ENCODE measurements at places on chromosomes 11 and 22.

DNA sequence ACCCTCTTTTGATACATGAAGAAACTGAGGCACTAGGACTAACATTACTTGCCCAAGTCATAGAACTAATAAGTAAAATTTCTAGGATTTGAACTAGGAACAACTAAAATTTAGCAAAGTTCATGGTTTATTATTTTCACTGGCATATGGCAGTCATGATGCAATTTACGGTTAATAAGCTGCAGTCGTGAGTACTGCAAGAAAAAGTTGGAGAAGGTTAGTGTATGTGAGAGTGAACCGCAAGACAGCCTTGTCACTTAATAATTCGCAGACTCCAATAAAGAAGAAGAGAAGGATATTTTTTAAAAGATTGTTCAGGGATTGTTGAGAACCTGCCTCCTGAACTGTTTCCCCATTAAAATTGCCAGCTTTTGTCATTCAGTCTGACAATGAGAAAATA lies 663.4 kb upstream of the TENM4 start:
- no peak for DNase-seq

- DNase-seq: no peak
Observed at GRCh38 chr11:95084509-95084908, 5.1 kb upstream of the ENDOD1 start.

- DNase-seq: no peak
Observed at GRCh38 chr11:111220721-111221120, 24.8 kb upstream of the POU2AF2 start.

DNA sequence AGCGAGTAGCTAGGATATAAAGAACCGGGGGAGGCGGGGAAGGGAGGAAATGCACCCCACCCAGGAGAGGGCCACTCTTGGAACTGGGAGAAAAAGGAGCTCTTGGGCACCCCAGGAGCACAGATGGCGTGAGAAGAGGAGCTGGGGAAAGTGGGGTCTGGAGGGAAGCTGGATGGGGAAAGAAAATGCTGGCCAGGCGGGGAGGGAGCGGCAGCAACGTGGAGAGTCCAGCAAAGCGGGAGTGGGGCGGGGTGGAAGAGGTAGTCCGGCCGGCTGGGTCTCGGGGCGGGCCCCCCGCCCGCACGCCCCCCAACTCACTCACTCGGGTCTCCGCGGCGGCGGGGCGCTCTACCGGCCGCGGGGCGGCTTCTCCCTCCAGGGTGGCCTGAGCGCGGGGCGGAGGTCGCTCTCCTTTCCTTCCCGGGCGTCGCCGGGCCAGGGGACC lies 522 bp downstream of the TOB2 start:
- DNase-seq: no peak

- DNase-seq: no peak
Observed at GRCh38 chr11:117333917-117334316, 6.3 kb downstream of the CEP164 start.

DNA sequence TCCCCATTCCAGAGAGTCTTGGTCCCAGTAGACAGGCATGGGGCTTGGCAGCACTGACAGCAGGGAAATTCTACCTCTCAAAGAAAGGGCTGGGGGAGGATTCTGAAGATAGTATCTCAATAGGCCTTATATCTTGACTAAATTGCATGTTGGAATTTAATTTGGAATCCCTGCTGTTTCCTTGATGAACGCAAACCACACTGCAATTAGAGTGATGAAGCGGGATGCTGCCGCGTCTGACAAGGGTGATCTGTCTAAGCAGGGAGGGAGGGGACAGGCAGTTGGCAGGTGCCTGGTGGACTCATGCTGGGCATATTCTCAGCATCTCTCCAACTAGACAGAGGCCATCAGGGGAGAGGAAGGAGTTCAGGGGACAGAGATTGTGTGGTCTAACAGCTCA lies 48.4 kb downstream of the COMMD9 start:
- DNase-seq: no peak

DNA sequence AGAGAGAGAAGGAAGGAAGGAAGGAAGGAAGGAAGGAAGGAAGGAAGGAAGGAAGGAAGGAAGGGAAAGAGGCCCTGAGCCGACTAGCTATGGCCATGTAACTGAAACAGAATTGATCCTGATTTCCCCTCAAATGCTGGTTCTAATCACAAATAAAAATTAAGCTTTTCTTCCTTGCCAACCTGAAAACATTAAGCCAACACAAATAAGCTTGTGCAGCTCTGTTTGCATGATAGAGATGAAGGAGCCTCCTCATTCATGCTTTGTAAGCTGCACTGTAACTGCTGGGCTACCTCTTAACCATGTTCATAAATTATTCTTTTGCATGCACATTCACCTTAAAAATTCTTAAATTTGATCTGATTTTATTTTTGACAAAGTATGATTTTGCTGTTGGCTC lies 27.7 kb upstream of the APOL5 start:
- DNase-seq: no peak

- no peak for DNase-seq
Observed at GRCh38 chr11:62543680-62544444, 2.7 kb downstream of the AHNAK start.

DNA sequence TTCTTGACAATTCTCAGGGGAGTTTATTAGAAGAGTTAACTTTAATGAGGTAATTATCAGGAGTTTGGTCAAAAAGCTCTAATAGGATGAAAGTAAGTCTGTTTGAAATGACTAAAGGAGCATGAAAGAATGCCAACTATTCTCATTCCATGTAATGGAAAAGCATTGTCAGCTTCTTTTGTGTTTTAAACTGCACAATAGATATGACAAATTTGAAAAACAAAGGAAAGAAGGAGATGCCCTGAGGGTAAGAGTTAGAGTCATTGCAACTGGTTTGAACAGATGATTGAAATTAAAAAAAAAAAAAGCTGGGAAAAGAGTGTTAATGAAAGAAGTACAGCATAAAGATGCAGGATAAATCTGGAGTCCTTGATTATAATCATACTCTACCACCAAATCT lies 296.8 kb upstream of the FOLH1 start:
- no peak for DNase-seq

GRCh38 chr22:29014293-29014692 lies 47.3 kb downstream of the C22orf31 start:
- no peak for DNase-seq

GRCh38 chr22:46546466-46547178 lies 9.2 kb upstream of the CELSR1 start:
- DNase-seq: no peak

GRCh38 chr11:81829976-81830375 lies 903.7 kb downstream of the FAM181B start:
- DNase-seq: no peak

DNA sequence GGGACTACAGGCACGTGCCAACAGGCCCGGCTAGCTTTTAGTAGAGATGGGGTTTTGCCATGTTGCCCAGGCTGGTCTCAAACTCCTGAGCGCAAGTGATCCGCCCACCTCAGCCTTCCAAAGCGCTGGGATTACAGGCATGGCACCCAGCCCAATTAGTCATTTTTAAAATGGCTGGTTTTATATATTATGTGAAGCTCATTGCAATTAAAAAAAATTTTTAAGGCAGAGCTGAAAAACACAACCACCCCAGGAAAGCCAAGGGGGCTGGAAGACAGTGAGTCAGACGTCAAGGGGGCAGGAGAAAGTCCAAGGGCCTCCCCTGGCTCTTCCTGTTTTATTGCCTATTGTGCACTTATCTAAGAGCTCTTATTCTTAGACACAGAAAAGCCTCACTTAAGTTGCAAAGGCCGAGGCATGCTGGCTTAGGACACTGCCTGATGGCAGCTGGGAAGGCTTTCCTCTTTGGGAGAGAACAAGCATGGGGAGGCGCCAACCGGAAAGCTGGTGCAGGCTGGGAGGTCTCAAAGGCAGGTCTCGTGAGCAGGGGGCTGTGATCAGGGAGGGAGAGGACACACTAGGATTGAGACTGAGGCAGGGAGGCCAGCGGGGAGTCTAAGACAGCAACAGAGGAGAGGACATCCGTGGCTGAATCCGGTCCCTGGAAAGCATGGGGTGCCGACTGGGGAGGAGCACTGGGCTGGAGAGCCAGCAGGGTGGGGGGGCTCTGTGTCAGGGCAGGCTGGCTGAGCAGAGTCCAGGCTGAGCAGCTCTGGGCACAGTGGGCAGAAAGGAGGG lies 11.1 kb upstream of the OSM start:
- DNase-seq: no peak

- DNase-seq: no peak
Observed at GRCh38 chr11:122869622-122870021, 12.9 kb upstream of the JHY start.

GRCh38 chr11:108975641-108976071 lies 310.8 kb downstream of the DDX10 start:
- DNase-seq: no peak

DNA sequence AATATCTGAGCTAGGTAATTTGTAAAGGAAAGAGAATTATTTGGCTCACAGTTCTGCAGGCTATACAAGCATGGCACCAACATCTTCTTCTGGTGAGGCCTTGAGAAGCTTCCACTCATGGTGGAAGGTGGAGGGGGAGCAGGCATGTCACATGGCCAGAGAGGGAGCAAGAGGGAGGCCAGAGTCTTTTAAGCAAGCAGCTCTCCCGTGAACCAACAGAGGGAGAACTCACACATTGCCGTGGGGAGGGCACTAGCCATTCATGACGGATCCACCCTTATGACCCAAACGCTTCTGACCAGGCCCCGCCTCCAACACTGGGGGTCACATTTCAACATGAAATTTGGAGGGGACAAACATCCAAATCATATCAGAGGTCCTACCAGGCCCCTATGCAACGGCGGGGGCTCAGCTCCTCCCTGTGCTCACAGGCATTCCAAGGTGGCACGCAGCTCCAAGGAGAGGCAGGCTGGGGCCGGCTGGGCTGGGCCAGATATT lies 4.6 kb downstream of the C11orf96 start:
- DNase-seq: no peak

DNA sequence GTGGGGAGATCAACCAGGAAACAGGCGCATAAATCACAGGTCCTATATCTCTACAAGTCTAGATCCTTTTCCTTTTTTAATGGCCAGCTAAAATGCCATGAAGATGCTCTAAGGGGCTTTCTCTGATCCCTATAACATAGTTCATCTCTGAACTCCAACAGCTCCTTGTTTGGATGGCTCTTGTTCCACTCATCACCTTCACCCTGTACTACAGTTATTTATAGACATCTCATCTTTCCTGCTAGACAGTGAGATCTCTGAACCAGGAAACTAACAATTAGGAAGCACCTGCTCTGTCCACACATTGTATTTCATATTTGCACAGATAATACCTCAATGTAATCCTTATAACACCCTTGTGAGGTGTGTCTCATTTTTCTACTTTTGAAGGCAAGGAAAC lies 31.6 kb downstream of the KCNA4 start:
- no peak for DNase-seq

DNA sequence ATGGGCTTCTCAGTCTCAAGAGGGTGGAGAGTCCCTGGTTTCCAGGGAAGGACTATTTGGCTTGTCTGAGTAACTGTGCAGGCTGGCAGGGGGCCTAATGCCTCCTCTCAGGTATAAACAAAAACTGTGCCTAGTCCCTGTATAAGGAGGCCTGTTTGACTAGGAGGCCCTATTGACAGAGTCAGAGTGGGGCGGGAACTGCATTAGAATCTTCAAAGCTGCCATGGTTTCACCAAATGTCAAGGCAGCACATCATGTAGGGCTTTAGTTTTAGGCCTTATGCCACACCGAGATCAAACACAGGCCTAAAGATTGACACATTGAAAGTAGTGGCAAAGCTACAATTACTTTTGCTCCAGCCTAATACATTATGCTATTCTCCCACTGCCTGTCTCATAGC lies 611.5 kb upstream of the B3GAT1 start:
- no peak for DNase-seq

DNA sequence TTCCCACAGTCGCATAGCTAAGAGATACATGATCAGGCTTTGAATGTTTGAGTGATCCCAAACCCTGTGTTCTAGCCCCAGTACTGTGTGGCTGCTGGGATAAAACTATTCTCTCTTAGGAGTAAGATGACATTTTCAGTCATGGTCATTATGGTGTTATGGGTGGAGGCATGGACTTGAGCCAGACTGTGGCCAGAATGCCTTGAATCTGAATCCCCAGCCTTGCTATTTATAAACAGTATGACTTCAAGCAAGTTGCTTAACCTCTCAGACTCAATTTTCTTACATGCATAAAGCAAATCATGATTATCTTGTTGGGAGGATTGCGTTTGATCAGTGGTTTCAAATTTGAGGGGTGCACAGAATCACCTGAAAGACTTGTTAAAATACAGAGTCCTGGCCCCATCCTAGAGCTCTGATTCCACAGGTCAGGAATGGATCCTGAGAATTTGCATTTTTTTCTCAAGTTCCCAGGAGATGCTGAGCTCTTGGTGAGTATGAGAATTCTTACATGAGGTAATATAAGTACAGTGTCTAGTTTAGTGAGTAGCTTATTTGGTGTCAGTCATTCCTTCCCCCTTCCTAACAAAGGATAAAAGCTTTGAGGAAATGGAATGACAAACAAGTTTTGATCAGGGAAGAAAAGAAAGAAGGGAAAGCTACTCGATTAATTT lies 571.7 kb downstream of the METTL15 start:
- DNase-seq: no peak

GRCh38 chr11:31882951-31883392 lies 71.8 kb upstream of the PAX6 start:
- DNase-seq: no peak

- DNase-seq: no peak
Observed at GRCh38 chr11:122703541-122704272, 48.2 kb downstream of the UBASH3B start.

DNA sequence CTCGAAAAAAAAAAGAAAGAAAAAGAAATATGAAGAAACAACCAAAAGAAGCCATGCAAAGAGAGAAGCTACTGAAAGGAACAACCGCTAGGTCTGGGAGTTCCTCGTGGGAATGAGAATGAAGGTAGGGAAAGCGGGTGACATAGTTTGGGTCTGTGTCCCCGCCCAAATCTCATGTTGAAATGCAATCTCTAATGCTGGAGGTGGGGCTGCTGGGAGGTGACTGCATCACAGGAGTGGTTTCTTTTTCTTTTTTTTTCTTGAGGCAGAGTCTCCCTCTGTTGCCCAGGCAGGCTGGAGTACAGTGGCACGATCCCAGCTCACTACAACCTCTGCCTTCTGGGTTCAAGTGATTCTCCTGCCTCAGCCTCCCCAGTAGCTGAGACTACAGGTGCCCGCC lies 9.7 kb upstream of the TXN2 start:
- no peak for DNase-seq

DNA sequence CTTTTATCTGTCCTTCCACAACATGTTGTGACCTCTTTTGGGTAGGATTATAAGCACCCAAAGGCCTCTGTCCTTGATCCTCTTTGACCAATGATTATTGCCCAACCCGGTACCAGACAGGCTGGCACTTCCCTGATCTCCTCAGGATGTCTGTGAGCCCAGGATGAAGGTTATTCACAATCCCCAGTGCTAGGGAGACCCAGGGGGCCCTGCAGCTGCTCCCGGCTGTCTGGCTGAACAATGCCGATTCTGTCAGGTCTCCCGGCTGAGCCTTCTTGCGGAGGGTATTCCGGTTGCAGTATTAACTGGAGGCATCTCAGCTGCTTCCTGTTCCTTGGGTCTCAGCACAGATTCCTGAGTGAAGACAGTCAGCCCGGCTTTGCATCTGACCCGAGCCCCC lies 71.2 kb upstream of the CDON start:
- no peak for DNase-seq

Measured in effector CD4-positive, alpha-beta T cell (primary cell).